GM23338 (cell line): ENCODE measurements at places on chromosomes 5 and 9. TPM values are rescaled to one million over a fixed set of nuclear protein-coding genes. Genes with fewer than 3 reads are reported as not detected.
A peak's percentile ranks its signal among the peaks of the same experiment; 100 is the strongest.

GRCh38 chr5:9533096-9533495 lies 12.8 kb downstream of the SEMA5A start:
- H3K4me3 ChIP-seq = no peak overlapping the region
- no peak overlapping the region for H3K27ac ChIP-seq
- no peak for DNase-seq

Gene QRFP
- not detected in 2 replicates for total RNA-seq

- no peak overlapping the region for H3K4me3 ChIP-seq
- no peaks in the 10 kb centered on the region for H3K36me3 ChIP-seq
- H3K27me3 ChIP-seq = no peaks in the 10 kb centered on the region
- H3K27ac ChIP-seq = peak overlapping the region; percentile 41
- peak; percentile 81 for DNase-seq
Observed at GRCh38 chr5:129398026-129398678, 61.9 kb upstream of the ADAMTS19 start.

GRCh38 chr5:142684508-142685041 lies 1.3 kb downstream of the FGF1 start:
- peak; percentile 60 for DNase-seq
- H3K4me1 ChIP-seq = peaks cover 56% of the 10 kb centered on the region
- no peaks in the 10 kb centered on the region for H3K27me3 ChIP-seq
- H3K4me3 ChIP-seq = peak overlapping the region; percentile 24

DNA sequence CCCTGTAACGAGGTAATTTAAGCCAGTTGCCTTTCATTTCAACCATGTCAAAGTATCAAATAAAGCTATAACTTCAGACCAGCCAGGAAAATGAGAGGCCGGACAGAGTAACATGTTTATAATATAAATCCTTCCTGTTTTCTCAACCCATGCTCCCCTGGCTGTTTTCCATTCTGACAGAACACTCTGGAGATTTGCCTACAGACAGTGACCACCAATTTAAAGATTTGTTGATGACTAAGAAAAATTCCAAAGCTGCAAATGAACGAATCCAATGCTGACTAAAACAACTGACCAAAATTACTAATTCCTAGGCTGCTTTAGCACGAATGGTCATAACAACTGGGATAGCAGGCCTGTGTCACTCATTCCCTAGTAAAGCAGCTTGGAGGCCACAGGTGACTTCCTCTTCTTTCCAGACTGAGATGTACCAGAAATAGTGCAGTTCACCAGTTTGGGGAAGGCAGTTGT lies 141.4 kb downstream of the AOPEP start:
- H3K4me1 ChIP-seq = peaks cover 9% of the 10 kb centered on the region; the same call in 1 of the 2 replicates
- H3K27ac ChIP-seq = peak overlapping the region; percentile 61; the same call in 1 of the 2 replicates
- no peak for DNase-seq
- H3K4me3 ChIP-seq = no peak overlapping the region
- H3K36me3 ChIP-seq = no peaks in the 10 kb centered on the region

Gene ADAMTSL2
- 0.66 and 1.1 TPM in 2 replicates for total RNA-seq

DNA sequence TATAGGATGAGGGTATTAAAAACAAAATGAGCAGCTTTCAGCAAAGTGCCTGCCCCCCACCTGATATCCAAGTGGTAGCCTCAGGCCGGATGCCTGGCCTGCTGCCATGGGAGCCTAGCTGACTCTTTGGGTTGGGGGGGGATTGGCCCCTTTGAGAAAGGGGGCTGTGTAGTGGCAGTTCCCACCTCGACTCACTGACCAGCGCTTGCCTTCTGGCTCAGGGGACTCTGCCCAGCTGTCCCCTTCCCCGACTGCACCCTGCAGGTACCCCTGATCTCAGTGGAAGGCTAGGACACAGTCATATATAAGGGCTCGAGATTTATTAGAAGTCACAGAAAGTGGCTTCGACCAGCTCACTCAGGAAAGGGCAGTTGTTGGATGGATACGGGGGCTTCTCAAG lies 1.5 kb upstream of the NEUROG1 start:
- H3K27me3 ChIP-seq = peaks cover 100% of the 10 kb centered on the region
- DNase-seq = no peak
- H3K4me1 ChIP-seq = peaks cover 19% of the 10 kb centered on the region
- no peaks in the 10 kb centered on the region; the same call in 1 of the 2 replicates for H3K36me3 ChIP-seq

DNA sequence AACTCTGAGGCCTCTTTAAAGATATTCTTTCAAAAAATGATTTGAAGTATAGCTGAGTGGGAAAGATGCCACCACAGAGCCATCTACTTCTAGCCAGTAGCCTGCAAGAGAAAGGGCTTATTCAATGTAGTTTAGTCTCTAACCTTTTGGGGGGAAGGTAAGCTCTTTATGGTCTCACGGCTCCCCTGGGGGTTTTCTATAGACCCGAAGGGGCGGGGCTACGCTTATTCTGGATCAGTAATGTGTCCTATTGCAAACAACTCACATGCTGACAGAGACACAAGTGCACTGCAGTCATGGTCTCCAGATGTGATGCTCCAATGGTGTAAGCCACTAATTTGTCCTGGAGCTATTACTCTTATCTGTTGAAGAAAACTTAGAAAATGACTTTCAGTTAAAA lies 53.4 kb upstream of the RPS23 start:
- H3K4me3 ChIP-seq = no peak overlapping the region
- no peak overlapping the region for H3K27ac ChIP-seq
- no peaks in the 10 kb centered on the region for H3K36me3 ChIP-seq
- H3K27me3 ChIP-seq = no peaks in the 10 kb centered on the region
- H3K4me1 ChIP-seq = 0 out of 2 replicates have a peak, but pooled peaks cover 4% of the 10 kb centered on the region
- DNase-seq = peak; percentile 20

- no peak overlapping the region for H3K4me3 ChIP-seq
- DNase-seq = no peak
- no peaks in the 10 kb centered on the region for H3K27me3 ChIP-seq
- no peaks in the 10 kb centered on the region for H3K4me1 ChIP-seq
Observed at GRCh38 chr9:116238776-116239340, 85.3 kb downstream of the PAPPA start.

Gene TSSK1B
- 0.52 TPM in 1 of 2 replicates, not detected in the other for total RNA-seq

DNA sequence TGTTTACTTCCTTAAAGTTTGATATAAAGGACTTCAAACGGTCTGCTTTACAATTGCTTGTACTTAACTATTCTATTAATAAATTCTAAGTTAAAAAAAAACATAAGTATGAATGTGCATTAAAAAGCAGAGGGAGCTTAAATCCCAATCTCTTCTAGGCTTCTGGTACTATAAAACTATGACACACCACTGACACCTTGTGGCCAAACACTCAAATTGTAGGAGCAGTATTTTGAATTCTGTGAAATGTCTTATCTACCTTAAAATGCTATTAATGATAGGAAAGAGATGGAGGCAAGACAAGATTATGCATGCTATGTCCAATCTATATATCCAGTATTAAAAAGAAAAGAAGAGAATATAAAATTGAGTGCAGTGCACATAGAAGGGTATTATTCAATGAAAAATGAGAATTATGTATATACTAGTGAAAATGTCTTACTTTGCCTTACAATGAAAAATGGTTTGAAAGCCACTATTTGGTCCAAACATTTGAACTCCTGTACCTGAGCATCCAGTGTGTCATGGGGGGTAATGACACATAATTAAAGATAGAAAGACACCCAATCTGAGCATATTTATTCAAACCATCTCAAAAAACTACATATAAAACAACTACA lies 87.6 kb downstream of the ERP44 start:
- no peaks in the 10 kb centered on the region for H3K4me1 ChIP-seq
- no peaks in the 10 kb centered on the region for H3K27me3 ChIP-seq
- H3K4me3 ChIP-seq = no peak overlapping the region

DNA sequence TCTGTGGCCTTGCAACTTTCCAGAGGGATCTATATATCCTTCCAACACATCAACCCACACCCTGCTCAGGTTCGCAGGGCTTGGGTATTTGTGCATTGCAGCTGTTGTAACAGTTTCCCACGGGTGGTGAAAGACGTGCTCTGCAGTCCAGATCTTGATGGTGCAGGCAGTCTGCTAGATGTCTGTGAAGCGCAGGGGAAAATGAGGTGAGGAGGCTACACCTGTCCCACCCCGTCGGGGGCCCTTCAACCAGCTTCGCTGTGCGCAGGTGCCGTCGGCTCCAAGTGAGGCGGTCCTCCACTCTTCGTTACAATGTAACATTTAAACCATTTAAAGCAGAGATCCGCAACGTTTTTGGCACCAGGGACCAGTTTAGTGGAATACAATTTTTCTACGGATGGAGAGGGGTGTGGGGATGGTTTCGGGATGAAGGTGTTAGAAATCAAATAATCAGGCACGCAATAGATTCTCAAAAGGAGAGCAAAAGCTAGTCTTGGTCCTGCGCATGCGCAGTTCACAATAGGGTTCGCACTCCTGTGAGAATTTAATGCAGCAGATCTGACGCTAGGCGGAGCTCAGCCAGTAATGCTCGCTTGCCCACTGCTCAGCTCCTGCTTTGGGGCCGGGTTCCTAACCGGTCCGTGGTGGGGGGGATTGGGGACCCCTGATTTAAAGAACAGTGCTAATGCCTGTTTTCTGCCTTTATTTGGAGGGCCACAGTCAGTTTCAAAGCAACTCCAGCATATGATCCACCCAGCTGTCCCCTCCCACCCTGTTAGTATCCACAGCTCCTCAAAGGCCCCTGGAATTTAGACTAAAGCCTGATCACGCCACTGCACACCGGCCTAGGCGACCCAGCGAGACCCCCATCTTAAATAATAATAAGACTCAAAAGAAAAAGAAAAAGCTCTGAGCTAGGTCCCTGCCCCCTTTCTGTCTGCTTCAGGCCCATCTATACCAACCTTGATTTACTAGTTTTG lies 97.1 kb upstream of the SELENOP start:
- no peaks in the 10 kb centered on the region for H3K4me1 ChIP-seq
- peaks cover 44% of the 10 kb centered on the region for H3K27me3 ChIP-seq
- H3K36me3 ChIP-seq = no peaks in the 10 kb centered on the region
- H3K27ac ChIP-seq = no peak overlapping the region
- DNase-seq = peak; percentile 96

GRCh38 chr9:117411547-117411946 lies 3.3 kb downstream of the ASTN2 start:
- peaks cover 40% of the 10 kb centered on the region for H3K27me3 ChIP-seq
- DNase-seq = peak; percentile 91
- H3K4me3 ChIP-seq = no peak overlapping the region
- H3K27ac ChIP-seq = no peak overlapping the region
- H3K36me3 ChIP-seq = no peaks in the 10 kb centered on the region

DNA sequence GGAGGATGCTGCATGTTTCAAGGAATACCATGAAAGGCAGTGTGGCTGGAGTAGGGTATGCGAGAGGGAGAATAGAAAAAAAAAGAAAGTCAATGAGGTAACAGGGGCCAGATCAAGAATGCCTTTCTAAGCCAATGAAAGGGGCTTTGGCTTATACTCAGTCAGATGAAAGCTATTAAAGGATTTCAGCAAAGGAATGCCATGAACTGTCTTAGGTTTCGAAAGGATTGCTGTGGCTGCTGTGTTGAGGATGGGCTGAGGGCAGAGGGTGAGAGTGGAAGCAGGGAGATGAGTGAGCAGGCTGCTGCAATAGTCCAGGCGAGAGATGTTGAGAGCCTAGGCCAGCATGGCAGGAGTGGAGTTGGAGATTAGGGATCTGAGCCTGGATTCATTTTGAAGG lies 135.4 kb upstream of the CKMT2 start:
- no peaks in the 10 kb centered on the region for H3K27me3 ChIP-seq
- H3K4me3 ChIP-seq = no peak overlapping the region
- DNase-seq = peak; percentile 34
- peaks cover 5% of the 10 kb centered on the region; the same call in 1 of the 2 replicates for H3K4me1 ChIP-seq
- no peak overlapping the region for H3K27ac ChIP-seq
- no peaks in the 10 kb centered on the region for H3K36me3 ChIP-seq

GRCh38 chr9:98958271-98958984 lies 14.7 kb downstream of the COL15A1 start:
- H3K27ac ChIP-seq = no peak overlapping the region
- peaks cover 10% of the 10 kb centered on the region for H3K4me1 ChIP-seq
- DNase-seq = no peak
- no peaks in the 10 kb centered on the region for H3K36me3 ChIP-seq

Gene PCDHGA11
- 8.9 and 10.7 TPM in 2 replicates for total RNA-seq

- H3K4me3 ChIP-seq = no peak overlapping the region
- DNase-seq = no peak
- no peak overlapping the region for H3K27ac ChIP-seq
- H3K36me3 ChIP-seq = no peaks in the 10 kb centered on the region
Observed at GRCh38 chr9:92180002-92180400, 64.8 kb upstream of the SPTLC1 start.

- no peak overlapping the region for H3K27ac ChIP-seq
- H3K4me3 ChIP-seq = no peak overlapping the region
Observed at GRCh38 chr5:115069087-115069968, 100.4 kb downstream of the TRIM36 start.

DNA sequence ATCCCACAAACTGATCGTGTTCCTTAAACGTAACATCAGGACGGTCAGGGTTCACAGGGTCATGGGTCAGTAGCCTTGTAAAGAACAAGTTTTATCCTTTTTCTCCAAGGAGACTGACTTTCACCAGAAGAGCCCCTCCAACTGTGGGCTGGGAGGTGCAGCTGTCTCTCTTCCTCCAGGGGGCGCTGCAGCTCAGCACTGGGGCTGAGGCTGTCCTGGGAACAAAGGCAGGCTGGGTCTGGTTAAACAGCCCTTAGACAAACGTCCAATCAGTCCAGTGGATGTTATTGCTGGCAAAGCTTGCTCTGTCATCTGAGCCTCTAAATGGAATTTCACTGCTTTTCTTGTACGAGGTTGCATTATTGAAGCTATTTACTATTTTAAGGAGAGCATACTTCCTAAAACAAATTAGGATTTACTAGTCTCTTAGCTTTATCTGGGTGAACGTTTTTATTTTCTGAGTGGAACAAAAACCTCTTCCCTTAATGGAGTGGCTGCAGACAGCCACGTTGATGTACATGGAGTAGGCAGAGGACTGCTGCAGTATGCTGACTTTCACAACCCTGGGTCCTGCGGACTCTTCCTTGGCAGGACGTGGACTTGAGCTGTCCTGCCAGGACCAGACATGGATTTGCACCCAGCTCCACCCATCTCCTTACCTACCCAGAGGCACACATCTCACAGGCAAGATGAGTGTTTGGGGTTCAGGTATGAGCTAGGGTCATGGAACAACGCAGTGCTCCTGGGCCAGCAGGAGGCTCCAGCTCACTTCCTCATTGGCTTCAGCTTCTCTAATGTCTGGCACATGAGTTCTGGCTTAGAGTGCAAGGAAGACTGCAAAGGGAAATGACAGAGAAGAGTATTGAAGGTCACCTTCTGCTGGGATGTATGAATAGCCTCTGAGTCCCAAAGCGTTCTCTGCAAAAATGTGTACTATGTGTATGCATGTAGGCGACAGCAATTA lies 7.8 kb downstream of the EXOSC2 start:
- peaks cover 71% of the 10 kb centered on the region for H3K36me3 ChIP-seq
- H3K4me1 ChIP-seq = 0 out of 2 replicates have a peak, but pooled peaks cover 6% of the 10 kb centered on the region
- no peak overlapping the region for H3K4me3 ChIP-seq
- no peaks in the 10 kb centered on the region for H3K27me3 ChIP-seq
- DNase-seq = peak; percentile 91
- H3K27ac ChIP-seq = no peak overlapping the region

DNA sequence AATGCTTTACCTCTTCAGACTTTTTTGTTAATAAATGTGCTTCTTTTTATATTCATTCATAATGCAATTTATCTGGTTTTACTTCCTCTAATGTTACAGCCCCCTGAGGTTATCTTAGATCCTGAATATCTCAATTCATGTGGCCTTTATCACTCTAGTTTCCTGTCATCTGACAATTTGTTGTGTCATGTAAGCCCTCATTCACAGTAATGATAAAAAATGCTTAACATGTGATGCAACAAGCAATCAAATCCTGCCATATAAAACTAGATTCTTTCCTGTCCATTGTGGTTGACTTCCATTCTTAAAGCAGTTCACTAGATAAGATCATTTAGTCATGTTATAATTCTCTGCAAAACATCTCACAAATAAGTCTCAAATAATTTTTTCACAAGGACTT lies 991.2 kb upstream of the ACO1 start:
- no peaks in the 10 kb centered on the region for H3K36me3 ChIP-seq
- DNase-seq = no peak
- H3K27ac ChIP-seq = no peak overlapping the region
- H3K4me1 ChIP-seq = no peaks in the 10 kb centered on the region
- no peaks in the 10 kb centered on the region for H3K27me3 ChIP-seq

Gene MARCOL
- total RNA-seq = not detected in 2 replicates

Gene PCDHGA2
- 0.82 and 1.0 TPM in 2 replicates for total RNA-seq

Gene ROPN1L
- total RNA-seq = 1.0 TPM in 1 of 2 replicates, not detected in the other

Gene LVRN
- total RNA-seq = 0.39 and 0.45 TPM in 2 replicates

Gene PCSK5
- 30.8 and 34.8 TPM in 2 replicates for total RNA-seq
